Cerebellar nuclear complex (tissue), 1 donor: ENCODE measurements at places on chromosomes 12 and 14.
A peak's percentile ranks its signal among the peaks of the same experiment; 100 is the strongest.

DNA sequence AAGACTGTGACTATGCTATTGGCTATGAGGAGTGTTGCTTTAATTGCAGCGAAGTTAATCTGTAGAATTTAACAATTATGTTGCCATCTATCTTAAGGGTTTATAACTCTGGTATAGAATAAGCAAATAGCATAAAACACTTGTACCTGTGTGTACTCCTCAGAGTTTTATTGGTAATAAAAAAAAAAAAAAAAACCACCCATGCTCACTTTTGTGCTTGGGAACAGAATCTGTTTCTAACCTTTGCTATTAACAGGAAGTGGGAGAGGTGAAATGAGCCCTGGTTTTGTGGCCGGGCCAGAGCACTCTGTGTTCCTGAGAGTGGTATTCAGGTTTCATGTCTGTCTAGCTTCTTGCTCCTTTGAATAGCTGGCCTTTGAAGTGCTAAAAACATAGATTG, 53.1 kb downstream of the PDE3A start:
- DNase-seq: no peak

DNA sequence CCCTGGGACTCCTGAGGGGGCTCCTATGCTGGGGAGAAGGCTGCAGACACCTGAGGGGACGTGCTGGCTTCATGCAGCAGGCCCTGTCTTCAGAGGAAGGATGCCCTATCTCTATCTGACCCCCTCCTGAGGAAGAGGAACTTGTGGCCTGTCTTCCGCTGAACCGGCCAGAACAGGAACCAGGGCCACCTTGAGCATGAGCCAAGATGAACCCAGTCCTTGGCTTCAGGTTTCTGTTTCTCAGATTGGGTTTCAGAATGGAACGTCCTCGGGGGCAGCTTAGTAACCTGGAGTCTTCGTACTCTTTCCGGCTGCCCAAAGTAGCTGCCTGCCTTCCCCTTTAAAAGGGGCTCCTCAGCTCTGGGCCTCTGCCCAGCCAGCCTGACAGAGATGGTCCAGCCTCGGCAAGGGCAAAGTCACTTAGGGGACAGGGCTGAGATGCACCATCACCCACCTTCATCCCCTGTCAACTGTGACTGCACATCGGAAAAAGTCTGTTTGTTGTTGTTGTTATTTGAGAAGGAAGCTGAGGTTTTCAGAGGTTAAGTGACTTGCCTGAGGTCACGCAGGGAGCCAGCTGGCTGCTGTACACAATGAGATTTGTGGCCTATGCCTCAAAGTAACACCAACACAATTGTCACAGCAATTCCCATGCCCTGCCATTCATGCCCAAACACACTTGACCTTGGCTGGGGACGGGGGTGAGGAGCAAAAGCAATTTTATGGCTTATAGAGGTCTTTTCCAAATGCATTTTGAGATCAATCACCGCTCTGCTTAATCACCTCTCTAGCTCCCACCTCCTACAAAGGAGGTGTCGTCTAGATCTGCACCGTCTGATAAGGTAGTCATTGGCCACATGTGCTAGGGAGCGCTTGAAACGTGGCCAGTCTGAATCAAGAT, 13.4 kb downstream of the ASB2 start:
- DNase-seq: no peak

DNA sequence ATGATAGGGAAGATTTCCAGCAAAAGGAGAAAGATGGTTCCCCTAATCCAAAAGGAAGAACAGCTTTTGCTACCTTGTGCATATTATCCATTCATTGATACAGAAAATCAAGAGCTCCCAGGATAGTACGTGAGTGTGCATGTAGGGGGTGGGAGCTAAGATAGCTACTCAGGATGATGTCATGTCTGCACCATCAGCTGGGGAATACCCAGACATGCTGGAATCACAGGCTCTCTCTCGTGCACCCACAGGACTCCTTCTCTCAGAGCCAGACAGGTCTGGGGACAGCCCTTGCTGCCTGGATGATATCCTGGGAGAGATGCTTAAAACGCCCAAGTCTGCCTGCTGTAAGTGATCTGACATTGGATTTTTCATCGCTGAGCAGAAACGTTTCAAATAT, 38.9 kb downstream of the FOXN3 start:
- DNase-seq: no peak

GRCh38 chr14:100018482-100018881, 46.7 kb upstream of the EVL start:
- no peak for DNase-seq

- no peak for DNase-seq
These were observed 73.4 kb upstream of the ETV6 start for GRCh38 chr12:11576104-11576503.

GRCh38 chr12:118606690-118607089, 230.3 kb downstream of the SUDS3 start:
- no peak for DNase-seq

DNA sequence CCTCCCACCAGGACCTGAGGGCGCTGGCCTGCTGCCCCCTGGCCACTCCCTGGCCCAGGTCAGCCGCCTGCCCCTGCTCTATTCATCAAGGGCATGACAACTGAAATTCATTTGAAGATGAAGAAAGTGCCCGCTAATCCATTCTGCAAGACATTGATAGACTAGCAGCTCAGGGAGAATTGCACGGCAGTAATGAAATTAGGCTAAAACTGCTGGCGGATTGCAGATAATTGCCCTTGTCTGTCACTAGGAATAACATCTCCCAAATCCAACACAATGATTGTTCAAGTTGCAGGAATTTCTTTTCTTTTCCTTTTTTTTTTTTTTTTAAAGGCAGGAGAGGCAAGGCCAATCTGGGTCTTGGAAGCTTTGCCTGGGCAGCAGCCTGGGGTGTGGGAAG, 44.5 kb downstream of the MVK start:
- no peak for DNase-seq

DNA sequence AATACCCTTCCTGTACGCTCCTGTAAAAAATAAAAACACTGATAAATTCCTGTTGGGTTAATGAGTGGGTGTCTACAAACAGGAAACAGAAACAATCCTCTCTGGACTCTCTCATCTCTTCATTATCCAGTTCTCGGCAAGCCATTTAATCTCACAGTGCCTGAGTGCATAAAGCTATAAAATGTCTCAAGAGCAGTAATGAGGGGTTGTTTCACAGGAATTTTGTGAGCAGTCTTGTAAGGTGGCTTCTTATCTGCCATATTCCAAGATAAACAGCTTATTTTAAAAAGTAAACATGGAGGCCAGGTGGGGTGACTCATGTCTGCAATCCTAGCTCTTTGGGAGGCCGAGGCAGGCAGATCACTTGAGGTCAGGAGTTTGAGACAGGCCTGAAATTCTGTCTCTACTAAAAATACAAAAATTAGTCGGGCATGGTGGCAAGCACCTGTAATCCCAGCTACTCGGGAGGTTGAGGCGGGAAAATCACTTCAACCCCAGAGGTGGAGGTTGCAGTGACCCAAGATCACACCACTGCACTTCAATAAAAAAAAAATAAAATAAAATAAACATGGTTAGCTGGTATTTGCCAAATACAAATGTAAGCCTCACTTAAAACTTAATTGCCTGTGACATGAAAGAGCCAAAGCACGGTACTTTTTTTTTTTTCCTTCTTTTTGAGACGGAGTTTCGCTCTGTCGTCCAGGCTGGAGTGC, 54.0 kb downstream of the CLIP1 start:
- DNase-seq: no peak

- DNase-seq: no peak
These were observed 155.6 kb downstream of the SLC6A15 start for GRCh38 chr12:84756961-84757360.

GRCh38 chr14:100486025-100486828, 101.0 kb downstream of the BEGAIN start:
- DNase-seq: no peak

DNA sequence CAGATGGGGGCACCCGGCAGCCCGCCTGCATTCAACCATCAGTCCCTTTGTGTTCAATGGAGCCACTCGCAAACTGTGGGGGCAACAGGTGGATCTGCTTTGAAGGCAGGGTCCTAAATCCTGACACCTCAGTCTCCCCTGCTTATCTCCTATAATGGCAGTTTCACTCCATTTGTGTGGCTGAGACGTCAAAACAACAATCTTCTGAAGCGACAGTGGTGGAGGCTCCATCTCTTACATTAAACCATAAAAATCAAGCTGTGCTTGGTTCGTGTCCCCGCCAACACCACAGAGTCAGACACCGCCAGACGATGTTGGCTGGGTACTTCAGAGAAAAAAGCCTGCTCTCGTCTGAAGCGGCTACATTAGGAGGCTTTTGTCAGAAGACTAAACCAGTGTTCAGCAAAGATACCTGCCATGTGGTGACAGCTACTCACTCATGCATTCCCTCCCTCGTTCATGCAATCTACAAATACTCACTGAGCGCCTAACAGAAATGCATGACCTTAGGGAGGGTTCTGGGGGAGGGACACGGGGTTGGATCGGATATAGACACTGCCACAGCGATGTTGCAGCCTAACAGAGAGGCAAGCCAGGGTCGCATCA, 253.9 kb downstream of the FOXN3 start:
- DNase-seq: no peak

DNA sequence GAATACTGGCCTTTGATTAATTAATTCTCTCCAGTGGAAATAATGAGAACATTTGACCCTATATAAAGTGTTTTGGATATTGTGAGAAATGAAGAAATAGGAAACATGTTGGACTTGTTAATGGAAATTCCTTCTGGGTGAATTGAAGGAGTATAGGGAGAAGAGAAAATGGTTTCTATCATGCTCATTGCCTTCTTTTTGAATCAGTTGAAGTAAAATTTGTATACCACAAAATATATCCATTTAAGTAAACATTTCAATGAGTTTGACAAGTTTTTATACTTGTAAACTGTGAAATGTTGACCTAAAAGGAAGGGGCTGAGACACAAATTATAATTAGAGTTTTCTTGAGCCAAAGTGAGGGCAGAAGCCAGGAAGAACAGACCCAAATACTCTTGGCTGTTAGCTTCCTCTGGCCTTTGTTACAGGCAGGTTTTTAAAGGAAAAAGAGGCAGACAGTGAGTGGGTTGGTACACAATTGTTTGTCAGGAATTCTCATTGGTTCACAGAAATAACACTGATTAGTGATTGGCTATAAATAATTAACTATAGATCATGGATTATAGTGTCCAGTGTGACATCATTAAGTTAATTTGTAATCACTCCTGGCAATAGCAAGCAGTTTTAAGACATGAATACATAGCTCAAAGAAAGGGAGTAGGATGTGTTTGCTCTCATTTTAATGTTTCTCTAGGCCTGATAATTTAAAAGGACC, 826 bp downstream of the ZNF705A start:
- no peak for DNase-seq

- no peak for DNase-seq
These were observed 716.7 kb upstream of the TMEM132C start for GRCh38 chr12:127550271-127550670.

DNA sequence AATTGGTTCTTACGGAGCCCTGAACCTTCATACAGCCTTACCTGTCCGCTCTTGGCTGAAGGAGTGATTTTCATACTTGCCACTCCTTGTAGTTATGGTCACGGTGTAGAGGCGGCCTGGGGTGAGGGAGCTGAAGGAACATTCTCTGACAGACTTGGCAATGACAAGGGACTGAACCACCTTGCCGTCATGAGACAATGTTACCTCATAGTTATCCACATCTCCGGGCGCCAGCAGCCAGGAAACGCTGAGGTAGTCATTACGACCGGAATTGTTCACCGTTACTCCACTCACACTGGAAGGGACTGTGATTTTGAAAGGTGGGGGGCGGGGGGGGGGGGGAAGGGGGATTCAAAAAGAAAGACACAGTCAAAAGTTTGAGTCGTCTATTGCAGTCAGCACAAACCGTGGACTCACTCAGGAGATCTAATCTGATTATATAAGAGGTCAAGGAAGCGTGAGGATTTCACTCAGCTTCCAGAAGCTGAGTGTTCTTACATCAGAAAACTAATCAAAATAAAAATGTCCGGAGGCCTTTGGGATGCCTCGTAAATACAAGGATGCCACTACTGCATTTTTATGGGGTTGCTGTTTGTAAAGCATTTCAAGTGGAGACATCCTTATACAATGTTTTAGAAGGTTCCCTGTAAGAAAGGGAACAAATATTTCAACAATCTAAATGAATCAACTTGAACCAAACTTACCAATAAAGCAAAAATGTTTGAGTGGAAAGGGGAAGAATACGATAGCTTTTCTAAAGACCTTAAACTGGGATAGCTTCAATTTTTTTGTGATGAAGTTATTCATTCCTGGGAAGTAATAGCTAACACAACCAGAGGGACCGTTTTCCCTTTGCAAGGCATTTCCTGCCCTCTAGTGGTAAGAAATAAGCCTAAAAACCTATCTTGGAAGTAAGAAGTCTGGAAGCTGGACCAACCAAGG, 60.6 kb downstream of the PTPRB start:
- DNase-seq: peak; percentile 63

GRCh38 chr14:96532632-96533031, 30.4 kb downstream of the PAPOLA start:
- DNase-seq: no peak

GRCh38 chr12:65414526-65414925, 136.0 kb downstream of the MSRB3 start:
- DNase-seq: no peak

DNA sequence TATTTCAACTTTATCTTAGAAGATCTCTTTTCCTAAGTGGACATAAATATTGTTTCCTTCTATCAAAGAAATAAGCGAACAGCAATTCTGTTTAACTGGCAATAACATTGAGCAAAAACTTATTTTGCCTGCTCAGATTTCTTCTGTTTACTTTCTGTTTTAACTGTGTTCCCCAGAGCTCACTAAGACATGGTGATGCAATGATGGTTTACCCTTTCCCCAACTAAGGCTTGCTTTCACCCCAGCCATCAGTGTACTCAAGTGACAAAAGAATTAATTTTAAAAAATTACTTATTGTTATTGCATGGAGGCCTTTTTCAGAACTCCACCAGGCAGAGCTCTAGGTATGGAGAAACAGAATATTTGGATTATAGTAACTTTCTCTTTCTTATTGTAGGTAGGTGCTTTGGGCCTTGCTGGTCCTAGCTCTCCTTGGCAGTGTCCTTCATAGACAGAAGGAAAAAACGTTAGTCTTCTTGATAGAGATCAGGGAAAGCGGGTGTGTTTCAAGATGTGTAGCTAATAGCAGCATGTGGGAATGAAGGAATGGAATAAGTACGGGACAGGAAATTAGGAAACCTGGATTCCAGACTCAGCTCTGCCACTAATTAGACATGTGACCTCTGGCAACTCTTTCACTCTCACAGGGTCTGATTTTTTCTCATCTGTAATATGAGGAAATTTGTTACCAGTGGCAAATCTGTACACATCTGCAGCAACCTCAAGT, 14.6 kb upstream of the DDHD1 start:
- DNase-seq: no peak
